ENCODE measurements at places on chromosomes 2 and 18.

DNA sequence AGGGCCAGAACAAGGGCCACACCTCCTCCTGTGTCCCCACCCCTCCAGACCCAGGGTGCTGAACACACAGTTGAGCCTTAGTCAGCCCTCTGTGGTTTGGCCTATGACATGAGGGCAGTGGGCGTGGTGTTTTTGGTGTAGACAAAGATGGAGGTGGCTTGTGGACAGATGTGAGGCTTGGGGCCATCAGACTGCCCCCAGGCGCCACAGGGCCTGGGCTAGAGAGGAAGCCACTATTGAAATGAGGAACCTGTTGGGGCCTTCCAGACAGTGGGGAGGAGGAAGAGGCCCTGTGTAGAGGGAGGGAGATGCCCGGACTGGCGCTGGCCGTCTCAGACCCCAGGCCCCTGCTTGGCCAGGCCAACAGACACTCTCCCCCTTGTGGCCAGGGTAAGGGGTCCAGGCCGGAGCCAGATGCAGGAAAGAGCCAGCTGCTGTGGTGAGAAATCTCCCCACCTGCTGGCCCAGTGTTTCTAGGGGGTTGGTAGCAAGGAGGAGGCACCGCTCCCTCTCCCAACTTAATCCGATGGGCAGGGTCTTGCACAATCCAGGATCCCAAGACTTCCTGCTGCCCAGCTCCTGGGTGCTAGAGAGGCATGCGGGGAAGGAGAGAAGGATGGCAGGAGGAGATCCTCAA, 53.8 kb downstream of the SMAD7 start:
- no peak for DNase-seq

DNA sequence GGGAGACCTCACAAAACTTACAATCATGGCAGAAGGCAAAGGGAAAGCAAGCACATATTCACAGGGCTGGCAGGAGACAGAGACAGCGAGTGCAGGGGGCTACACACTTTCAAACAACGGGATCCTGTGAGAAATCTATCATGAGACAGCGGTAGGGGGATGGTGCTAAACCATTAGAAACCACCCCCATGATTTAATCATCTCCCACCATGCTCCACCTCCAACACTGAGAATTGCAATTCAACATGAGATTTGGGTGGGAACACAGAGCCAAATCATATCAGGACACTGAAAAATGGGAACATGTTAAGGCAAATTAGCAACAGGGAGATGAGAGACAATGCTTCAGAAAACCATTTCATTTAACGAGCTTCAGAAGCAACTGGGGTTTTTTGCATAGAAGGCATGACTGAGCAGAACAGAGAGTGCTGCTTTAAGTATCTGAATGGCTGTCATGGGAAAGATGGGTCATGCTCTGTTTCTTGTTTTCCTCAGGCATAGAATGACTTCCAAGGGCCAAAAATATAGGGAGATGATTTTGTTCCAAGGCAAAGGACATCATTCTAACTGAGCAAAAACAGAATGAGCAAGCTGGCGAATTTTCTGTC, 100.8 kb upstream of the MAP2 start:
- DNase-seq = no peak

GRCh38 chr2:10277293-10278028, 25.2 kb upstream of the HPCAL1 start:
- DNase-seq = no peak

- DNase-seq = no peak
Measured at GRCh38 chr18:65082907-65083306, 667.9 kb upstream of the CDH7 start.

GRCh38 chr2:95061119-95061512, 35.6 kb downstream of the MAL start:
- DNase-seq = no peak

- DNase-seq = no peak
Measured at GRCh38 chr2:196914867-196915460, 11.5 kb downstream of the PGAP1 start.

GRCh38 chr2:27856386-27856785, 33.8 kb downstream of the RBKS start:
- no peak for DNase-seq

DNA sequence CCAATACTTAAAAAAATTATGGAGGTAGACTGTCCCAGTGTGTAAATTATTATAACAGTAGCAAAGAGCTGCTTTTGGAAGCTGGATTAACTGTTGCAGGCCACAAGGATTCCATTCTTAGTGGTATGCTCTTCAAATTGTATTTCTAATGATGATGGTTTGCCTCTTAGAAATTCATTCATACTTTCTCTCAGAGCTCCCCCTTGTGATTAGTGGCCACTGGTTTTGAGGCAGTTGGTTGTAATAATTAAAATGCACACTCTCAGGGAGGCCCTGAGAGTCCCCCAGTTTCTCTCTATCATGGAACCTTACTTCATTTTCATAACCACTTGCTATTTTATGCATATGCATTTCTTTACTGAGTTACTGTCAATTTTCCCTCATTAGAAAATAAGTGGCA, 122.5 kb downstream of the PLA2R1 start:
- DNase-seq = no peak

- DNase-seq = no peak
Measured at GRCh38 chr2:172791953-172792352, 56.3 kb downstream of the RAPGEF4 start.

DNA sequence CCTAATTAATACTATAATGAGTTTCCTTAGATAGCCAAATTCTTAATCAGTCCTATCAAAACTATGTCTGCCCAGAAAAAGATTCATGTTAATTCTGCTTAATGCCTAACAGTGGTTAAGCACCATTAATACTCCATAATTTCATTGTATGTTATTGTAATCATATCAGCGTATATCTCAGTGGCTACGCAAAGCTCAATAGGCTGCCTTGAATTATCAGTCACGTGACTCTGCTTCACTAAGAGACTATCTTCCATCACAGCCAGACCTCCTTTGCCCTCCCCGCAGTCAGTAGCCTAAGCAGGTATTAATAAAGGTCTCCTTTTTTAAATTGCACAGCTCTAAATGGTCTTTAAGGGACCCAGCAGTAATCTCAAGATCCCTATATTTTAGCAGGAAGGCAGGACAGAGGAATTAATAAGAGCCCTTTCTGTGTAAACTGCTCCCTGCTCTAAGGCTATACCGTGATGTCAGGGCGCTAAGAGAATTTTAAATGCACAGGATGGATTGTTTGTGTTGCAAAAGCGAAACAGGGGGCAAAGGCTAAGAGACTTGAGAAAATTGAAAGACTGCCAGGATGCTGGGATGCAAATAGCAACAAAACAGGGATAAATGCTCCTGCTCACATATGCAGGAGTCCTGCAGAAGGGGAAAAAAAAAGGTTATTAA, 215.6 kb upstream of the POU3F3 start:
- DNase-seq = no peak

GRCh38 chr2:101831351-101831865, 133.9 kb downstream of the MAP4K4 start:
- no peak for DNase-seq

- DNase-seq = no peak
Measured at GRCh38 chr2:189446780-189447179, 5.5 kb downstream of the WDR75 start.

GRCh38 chr2:223611061-223611460, 8.9 kb upstream of the SCG2 start:
- DNase-seq = no peak

- no peak for DNase-seq
Measured at GRCh38 chr2:128492966-128493811, 174.5 kb upstream of the HS6ST1 start.

DNA sequence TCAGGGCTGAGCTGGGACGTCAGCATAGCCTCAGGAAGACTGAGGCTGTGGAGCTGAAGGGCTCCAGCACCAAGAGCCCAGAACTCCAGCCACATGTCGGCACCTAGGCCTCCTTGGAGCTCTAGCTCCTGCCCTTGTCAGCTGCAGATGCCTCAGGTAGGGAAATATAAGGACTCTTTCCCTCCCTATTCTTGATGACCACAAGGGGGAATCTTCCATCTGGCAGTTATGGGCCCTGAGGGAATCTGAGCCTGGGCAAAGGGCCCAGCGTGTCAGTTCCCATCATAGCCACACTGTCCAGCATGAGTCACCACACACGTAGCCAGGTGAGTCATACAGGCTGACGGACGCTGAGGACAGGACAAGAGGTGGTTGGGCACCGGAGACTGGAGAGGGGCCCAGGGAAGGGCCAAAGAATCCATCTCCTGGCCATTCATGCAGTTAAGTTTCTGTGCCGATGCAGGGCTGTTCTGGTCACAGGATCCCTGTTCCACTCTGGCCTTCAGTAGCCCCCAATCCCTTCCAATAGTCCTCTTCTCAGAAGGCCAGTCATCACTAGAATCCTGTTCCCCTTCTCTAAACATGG, 1.8 kb downstream of the MPV17 start:
- DNase-seq = no peak

DNA sequence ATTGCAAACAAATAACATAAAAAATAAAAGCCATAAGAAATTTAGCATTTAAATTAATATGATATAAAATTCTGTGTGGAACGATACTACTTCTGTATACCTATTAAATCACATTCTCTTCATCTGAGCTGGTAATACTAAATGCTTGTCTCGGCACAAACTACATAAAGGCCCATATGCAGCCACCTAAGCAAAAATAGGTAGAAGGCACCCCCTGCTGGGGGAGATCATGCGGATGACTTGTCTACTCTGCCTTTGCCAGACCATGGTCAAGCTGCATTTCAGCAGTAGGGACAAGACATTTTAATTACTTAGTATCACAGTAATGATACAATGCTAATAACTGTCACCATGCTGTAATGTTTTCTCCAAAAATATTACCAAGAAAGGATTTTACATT, 108.0 kb downstream of the CDH19 start:
- peak; percentile 63 for DNase-seq

GRCh38 chr2:15031745-15032240, 399.3 kb downstream of the LRATD1 start:
- DNase-seq = no peak

DNA sequence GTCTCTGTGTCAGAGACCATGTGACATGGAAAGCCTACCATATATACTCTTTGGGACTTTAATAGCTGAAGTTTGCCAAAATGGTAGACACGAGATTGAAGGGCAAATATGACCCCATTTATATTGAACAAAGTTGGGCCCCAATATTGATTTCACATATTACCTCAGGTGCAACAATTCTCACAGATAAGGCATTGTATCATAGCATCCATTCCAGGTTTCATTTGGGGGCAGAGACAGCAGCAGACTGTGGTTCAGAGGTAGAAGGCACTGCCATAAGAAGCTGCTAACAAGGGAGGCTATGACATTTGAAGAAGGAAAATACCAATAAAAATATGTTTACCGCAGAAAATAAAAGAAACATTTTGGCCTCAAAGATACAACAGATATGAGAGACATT, 419.2 kb downstream of the LRRTM4 start:
- DNase-seq = no peak

- DNase-seq = no peak
Measured at GRCh38 chr18:54183390-54183789, 41.1 kb downstream of the MBD2 start.

DNA sequence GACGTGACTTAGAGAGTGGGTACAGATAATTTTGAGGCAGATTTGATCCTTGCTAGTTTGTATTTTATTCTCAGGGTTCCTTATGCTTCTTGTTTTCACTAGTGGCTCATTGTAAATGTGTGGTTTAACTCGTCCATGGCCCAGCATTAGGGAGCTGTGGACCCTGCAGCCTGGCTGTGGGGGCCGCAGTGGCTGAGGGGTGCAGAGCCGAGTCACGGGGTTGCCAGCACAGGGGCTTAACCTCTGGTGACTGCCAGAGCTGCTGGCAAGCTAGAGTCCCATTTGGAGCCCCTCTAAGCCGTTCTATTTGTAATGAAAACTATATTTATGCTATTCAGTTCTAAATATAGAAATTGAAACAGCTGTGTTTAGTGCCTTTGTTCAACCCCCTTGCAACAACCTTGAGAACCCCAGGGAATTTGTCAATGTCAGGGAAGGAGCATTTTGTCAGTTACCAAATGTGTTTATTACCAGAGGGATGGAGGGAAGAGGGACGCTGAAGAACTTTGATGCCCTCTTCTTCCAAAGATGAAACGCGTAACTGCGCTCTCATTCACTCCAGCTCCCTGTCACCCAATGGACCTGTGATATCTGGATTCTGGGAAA, 269.9 kb downstream of the MYT1L start:
- no peak for DNase-seq

DNA sequence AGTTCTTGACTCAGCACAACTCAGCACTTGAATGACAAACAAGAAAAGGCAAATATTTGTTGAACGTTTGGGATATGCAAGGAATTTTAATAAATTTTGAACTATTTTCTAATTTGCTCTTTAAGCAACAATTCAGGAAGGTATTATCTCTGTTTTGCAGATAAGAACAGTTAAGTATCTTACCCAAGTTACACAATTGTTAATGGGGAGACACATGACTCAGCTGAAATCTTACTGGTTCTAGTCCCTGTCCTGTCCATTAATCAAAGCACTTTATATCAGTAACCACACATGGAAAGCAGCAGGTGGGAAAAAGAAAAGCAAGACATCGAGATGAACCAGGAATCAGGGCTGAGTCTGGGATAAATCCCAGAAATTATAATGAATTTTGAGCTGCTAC, 493.9 kb upstream of the PIK3C3 start:
- DNase-seq = no peak

DNA sequence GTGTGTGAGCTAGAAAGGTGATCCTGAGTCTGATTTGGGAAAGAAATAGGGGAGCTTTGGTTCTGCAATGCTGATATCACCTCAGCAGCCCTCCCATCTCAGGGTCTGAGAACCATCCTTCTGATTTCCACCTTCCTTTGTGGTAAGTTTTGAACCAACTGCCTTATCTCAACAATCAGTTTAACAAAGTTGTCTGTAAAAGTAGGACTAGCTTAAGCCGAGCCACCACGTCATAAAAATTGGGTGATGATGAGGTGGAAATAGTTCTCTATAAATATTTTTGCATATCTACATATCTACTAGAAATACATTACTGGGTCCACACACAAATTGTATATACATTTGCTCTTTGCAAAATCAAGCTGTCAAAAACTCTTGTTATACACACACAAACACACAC, 1.1 kb downstream of the SULT1C4 start:
- no peak for DNase-seq

- DNase-seq = no peak
Measured at GRCh38 chr18:251572-251971, 16.3 kb downstream of the THOC1 start.

GRCh38 chr18:57631697-57632096, 10.1 kb upstream of the NARS1 start:
- DNase-seq = no peak

DNA sequence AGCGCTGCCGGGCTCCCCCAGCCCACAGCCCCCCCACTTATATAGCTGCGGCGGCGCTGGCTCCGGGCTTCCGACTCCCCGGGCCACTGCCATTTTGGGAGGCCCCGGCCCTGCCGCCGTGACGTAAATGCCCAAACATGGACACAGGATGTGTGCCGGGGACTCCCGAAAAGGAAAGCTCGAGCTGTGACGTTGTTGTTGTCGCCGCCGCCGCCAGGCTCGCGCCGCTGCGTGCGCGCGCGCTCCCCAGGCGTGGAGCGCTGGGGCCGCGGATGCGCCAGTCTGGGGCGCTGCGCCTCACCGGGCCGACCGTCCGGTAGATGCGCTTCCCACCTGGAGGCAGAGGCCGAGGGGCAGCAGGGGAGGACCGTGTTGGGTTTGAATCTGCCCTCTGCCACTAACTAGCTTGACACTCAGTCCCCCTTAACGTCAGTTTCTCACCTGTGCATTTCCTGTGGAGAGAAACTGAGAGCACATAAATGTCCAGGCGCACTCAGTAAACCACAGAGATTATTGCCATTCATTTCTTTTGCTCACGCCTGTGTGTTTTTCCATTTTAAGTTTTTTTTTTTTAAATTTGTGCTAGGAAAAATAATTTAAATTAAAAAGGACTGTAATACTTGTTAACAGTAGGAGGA, at the start of gene EGR4:
Gene EGR4 (minus strand): TSS at position 15 of the 638 bp plus-strand sequence. CDS start 231 bp downstream, outside the sequence.
- peak; percentile 82 for DNase-seq

Measured in NCI-H1105 (cell line).